Body of pancreas (tissue), 4 donors: ENCODE measurements at places on chromosomes 7 and 10.

GRCh38 chr7:132504852-132505251 lies 71.4 kb downstream of the PLXNA4 start:
- no peak overlapping the region for H3K4me3 ChIP-seq
- H3K27ac ChIP-seq: no peak overlapping the region
- H3K27me3 ChIP-seq: no peaks in the 10 kb centered on the region
- DNase-seq: no peak
- no peaks in the 10 kb centered on the region for H3K36me3 ChIP-seq
- no peaks in the 10 kb centered on the region for H3K4me1 ChIP-seq

DNA sequence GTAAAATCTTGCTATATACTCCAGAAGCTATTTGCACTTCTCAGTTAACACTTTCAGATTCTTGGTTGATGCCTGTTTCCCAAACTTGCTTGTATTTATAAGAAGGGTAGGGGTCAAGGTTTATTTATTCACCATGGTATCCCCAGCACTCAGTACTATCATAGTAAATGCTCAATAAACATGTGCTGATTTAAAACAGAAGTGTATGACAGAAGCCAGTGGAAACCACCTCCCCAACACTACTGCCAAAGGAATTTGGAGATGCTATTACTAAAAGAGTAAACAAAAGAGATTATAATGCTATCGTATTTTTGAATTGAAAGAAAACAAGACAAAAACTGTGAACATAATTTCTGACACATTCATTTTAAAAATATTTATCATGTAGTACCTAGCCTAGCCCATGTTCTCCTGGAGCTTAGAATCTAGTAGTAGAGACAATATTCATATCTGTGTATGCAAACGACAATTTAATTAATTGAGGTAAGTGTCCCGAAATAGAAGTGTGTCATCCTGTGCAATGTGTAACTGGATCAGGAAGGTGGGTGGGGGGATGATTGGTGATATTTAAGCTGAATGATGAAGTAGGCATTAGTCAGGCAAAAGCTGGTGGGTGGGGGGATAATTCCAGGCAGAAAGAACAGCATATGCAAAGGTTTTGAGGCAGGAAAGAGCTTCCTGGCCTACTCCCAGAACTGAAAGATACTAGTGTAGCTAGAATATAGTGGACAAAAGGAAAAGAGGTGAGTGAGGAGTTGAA lies 77.5 kb downstream of the HGF start:
- H3K4me3 ChIP-seq: no peak overlapping the region
- no peaks in the 10 kb centered on the region for H3K36me3 ChIP-seq
- no peaks in the 10 kb centered on the region for H3K27me3 ChIP-seq
- H3K27ac ChIP-seq: no peak overlapping the region
- no peak for DNase-seq

DNA sequence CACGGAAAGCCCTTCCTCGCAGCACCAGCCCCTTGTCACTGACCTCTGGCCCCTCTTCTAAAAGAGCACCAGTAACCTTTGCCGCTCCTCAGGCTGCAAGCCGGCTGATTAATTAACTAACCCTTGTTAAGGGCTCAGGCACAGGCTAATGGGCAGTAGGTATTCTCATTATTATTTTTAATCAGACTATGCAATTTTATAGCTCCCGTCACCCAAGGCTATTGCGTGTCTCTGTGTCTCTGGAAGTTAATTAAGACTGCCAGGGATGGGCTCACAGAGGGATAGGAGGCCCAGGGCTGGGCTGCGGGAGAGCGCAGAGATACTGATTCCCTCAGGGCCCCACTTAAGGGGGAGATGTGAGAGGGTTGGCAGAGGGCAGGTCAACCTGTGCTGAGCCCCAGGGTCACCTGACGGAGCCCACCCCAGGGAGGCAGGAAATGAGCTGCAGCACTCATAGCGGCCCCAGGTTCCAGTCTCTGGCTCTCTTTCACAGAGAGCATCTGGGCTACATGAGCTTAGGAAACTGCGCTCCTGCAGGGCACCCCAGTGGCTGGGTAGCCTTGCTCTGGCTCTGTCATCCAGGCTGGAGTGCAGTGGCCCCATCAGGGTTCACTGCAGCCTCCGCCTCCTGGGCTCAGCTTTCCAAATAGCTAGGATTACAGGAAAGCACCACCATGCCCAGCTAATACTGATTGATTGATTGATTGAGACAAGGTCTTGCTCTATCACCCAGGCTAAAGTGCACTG lies 92.2 kb upstream of the LRRC4 start:
- no peaks in the 10 kb centered on the region for H3K27me3 ChIP-seq
- H3K36me3 ChIP-seq: no peaks in the 10 kb centered on the region
- DNase-seq: no peak

DNA sequence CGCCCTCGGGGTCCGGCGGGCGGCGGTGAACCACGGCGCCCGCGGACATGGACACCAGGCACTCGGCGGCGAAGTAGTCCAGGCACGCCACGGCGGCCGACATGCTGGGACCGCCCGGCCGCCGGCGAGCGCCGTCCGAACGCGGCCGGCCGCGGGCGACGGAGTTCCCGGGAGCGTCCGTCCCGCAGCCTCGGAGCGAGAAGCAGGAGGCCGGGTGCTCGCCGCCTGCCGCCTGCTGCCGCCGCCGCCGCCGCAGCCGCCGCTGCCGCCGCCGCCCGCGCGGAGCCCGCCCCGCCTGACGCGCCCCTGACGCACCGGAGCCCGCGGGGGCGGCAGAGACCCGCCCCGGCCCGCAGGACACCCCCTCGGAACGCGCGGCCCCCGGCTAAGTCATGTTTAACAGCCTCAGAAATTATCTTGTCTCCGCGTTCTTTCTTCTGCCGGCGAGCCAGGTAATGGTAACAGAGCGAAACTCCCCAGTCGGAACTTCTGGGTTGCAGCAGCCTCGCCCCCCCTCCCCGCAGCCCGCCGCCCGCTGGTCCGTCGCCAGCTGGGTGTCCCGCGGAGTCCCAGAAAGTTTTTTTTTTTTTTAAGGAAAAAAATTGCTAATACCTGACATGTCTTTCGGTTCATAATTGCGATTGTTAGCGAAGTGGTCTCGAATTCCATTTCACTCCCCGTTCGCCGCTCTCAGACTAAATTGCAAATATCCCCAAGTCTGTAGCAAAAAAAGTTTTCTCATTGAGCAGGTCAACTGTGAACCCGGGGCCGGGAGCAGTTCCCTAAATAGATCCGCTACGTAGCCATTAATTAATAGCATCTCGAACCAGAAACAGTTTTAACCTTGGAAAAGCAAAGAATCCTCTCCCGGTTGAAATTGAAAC lies at the start of gene KLF14:
TSS of gene KLF14 (minus strand) at position 277 of the 884 bp plus-strand sequence. CDS start at position 103, 174 bp downstream.
- peaks cover 6% of the 10 kb centered on the region for H3K4me1 ChIP-seq
- DNase-seq: peak; percentile 31
- no peak within 1 kb of the TSS for H3K27ac ChIP-seq
- no peaks in the 10 kb centered on the region for H3K36me3 ChIP-seq

GRCh38 chr7:27944643-27945042 lies 204.7 kb downstream of the TAX1BP1 start:
- DNase-seq: no peak
- H3K27me3 ChIP-seq: no peaks in the 10 kb centered on the region
- H3K4me1 ChIP-seq: no peaks in the 10 kb centered on the region
- H3K4me3 ChIP-seq: no peak overlapping the region
- H3K36me3 ChIP-seq: no peaks in the 10 kb centered on the region

GRCh38 chr10:33330543-33331378 lies 3.7 kb downstream of the NRP1 start:
- peaks cover 26% of the 10 kb centered on the region for H3K4me1 ChIP-seq
- peak overlapping the region; percentile 10 for H3K27ac ChIP-seq
- no peaks in the 10 kb centered on the region for H3K27me3 ChIP-seq
- peak overlapping the region; percentile 4 for H3K4me3 ChIP-seq
- peak; percentile 80 for DNase-seq
- H3K36me3 ChIP-seq: no peaks in the 10 kb centered on the region

GRCh38 chr10:113104047-113104446 lies 154.0 kb downstream of the TCF7L2 start:
- H3K4me1 ChIP-seq: peaks cover 20% of the 10 kb centered on the region
- no peak overlapping the region for H3K27ac ChIP-seq

DNA sequence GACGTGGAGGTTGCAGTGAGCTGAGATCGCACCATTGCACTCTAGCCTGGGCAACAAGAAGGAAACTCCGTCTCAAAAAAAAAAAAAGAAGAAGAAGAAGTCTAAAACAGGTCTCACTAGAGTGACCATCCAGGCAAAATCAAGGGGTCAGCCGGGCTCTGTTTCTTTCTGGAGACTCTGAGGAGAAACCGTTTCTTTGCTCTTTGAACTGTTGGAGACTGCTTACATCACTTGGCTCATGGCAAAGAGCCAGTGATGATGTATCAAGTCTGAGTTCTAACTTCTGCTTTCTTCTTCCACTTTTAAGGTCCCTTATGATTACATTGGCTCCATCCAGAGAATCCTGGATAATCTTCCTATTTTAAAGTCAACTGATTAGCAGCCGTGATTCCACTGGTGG lies 306.8 kb downstream of the WDR11 start:
- peak overlapping the region; percentile 31 for H3K27ac ChIP-seq
- no peaks in the 10 kb centered on the region for H3K27me3 ChIP-seq
- peaks cover 8% of the 10 kb centered on the region for H3K4me1 ChIP-seq
- DNase-seq: no peak
- no peak overlapping the region for H3K4me3 ChIP-seq
- H3K36me3 ChIP-seq: no peaks in the 10 kb centered on the region

DNA sequence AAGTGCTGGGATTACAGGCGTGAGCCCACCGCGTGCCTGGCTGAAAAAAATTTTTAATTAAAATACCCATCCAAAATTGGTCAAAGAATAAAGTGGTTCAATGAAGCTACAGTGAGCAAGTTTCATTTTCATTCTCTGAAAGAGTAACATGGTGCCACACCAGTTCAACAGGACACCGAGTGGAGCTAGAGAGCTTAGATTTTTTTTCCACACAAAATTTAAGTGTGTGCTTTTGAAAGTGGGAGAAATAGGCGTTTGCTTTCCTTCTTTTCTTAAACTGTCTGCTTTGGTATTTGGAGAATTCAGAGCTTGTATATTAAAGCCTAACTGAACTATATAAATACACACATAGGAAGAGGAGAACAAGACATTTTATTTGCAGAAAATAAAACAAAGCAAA lies 43.4 kb downstream of the BPGM start:
- no peaks in the 10 kb centered on the region for H3K36me3 ChIP-seq
- H3K4me3 ChIP-seq: no peak overlapping the region
- no peak for DNase-seq

DNA sequence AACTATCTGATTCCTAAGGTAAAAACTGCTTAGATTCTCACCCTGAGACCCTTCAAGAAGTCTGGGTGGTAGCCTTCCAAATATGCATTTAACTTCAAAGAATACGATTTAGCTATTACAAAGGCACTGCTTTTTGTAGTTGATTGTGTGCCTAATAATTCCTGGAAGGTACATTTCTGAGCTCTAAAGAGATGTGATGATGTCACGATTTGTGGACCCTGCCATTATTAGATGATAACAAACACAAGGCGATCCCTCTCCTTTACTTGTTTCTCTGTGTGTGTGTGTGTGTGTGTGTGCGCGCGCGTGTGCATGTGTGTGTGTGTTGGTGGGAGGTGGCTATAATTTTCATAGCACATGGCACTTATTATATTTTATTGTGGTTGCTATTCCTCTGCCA lies 70.9 kb downstream of the TFPI2 start:
- no peaks in the 10 kb centered on the region for H3K4me1 ChIP-seq
- no peak overlapping the region for H3K4me3 ChIP-seq
- H3K27me3 ChIP-seq: no peaks in the 10 kb centered on the region
- H3K36me3 ChIP-seq: no peaks in the 10 kb centered on the region

DNA sequence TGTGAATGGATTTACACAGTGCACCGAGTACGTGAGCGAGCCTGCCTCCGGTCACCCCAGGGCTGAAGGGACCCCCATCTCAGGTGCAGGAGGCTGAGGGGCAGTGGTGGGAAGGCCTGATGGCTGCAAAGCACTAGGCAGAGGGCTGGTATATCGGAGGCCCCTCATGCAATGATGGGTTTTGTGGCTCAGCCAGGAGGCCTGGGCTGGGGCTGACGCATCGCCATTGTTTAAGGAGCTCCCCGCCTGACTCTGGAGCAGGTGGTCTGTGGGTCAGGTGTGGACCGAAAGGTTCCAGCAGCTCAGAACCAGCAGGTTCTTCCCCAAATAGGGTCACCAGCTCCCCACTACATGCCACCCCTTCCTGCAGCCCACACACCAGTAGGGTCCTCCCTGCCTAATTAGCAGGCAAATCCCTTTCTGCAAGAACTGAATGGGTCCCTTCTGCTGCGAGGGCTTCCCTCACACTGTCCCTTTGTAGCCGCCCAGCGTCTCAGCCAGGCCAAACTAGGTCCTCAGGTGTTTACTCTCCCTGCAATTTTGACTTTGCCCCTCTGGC lies 33.0 kb downstream of the OAT start:
- no peak overlapping the region for H3K27ac ChIP-seq
- no peaks in the 10 kb centered on the region for H3K27me3 ChIP-seq
- no peak overlapping the region for H3K4me3 ChIP-seq
- H3K4me1 ChIP-seq: peaks cover 12% of the 10 kb centered on the region

DNA sequence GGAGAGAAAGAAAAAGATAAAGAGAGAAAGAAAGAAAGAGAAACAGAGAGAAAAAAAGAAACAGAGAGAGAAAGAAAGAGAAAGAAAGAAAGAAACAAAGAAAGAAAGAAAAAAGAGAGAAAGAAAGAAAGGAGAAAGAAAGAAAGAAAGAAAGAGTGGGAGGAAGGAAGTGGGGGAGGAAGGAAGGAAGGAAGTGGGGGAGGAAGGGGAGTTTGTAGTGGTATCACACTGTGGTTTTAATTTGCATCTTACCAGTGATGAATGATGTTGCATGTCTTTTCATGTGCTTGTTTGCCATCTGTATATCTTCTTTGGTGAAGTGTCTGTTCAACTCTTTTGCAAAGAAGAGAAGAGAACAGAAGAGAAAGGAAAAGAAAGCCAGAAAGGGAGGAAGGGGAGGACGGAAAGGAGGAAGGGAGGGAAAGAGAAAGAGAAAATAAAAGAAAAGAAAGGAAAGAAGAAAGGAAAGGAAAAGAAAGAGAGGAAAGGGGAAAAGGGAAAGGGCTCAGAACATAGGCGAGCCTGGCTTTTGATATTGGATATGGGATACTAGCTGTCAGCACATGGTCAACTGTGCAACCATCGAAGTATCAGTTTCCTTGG lies 79.2 kb upstream of the FRMD4A start:
- DNase-seq: no peak
- no peaks in the 10 kb centered on the region for H3K36me3 ChIP-seq
- no peak overlapping the region for H3K4me3 ChIP-seq
- H3K4me1 ChIP-seq: peaks cover 8% of the 10 kb centered on the region
- no peak overlapping the region for H3K27ac ChIP-seq

DNA sequence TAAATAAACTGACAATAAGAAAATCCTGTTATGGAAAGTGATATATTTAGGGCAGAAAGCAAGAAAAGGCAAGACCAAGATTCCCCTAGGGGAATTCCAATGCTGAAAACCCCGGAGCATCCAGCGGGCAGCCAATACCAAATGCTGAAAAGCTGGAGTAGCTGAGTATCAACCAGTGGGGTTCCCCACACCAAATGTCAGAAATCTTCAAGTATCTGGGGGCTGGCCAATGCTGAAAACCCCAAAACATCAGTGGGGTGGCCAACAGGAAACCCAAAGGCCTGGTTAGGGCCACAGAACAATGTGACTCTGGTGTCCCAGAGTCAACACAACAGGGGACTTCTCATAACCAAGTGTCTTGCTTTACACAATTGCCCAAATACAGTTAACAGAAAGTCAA lies 271.8 kb upstream of the CACNA2D1 start:
- DNase-seq: no peak
- H3K27ac ChIP-seq: no peak overlapping the region
- no peak overlapping the region for H3K4me3 ChIP-seq
- no peaks in the 10 kb centered on the region for H3K27me3 ChIP-seq
- H3K4me1 ChIP-seq: peaks cover 8% of the 10 kb centered on the region
